ENCODE measurements at places on chromosomes 4 and X.

DNA sequence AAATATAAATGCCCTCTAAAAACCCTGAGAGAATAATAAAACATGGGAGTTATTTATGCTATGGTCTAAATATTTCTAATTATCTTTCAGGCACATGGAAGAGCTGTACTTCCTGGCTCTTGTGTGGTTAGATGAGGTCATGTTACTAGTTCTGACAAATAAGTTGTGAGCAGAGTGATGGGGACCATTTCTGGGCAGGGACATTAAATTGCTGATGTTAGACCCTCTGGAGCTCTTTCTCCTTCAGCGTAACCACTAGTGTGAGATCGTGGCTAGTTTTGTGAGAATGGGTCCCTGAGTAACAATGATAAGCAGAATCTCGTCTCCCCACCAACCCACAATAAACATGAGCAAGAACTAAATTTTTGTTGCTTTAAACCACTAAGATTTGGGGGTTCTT is 108.0 kb downstream of the MAML3 start:
- no peak for DNase-seq

DNA sequence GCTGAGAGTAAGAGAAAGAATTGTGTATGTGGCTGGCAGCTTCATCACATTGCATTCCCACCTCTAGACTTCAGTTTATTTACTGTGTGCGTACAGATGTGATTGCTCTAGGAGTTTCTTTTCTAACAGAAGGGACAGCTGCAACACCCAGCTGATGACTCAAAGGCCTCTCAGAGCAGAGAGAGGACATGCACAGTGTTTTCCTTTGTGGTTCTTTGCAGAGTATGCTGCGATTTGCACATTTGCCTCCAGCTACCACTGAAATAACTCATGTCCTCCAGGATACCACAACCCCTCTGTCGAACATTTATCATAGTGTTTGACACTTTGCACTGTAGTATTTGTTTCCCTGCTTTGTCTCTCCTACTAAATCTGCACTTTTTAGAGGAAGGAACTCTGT is 294.1 kb downstream of the STIM2 start:
- DNase-seq = no peak

GRCh38 chr4:176794151-176794550 is 1.4 kb upstream of the VEGFC start:
- DNase-seq = no peak

DNA sequence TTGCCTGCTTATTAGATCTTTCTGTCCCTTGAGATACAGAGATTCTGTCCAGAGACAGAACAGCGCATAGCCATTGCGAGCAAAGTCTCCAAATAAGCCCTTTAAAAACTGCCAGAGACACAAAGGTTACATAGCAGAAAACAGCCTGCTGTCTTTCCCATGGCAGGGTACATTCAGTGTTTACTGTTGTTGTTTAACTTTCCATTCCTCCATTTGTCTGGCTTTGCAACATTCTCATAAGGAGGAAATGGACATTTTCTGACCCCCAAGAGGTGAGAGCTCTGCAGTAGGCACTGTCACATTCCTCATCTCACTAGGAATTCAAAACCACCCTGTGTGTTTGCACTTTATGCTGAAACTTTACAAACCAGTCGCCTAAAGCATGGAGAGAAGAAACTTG is 48.3 kb downstream of the PDE5A start:
- no peak for DNase-seq

GRCh38 chr4:38980903-38981676 is 51.1 kb downstream of the TMEM156 start:
- no peak for DNase-seq

DNA sequence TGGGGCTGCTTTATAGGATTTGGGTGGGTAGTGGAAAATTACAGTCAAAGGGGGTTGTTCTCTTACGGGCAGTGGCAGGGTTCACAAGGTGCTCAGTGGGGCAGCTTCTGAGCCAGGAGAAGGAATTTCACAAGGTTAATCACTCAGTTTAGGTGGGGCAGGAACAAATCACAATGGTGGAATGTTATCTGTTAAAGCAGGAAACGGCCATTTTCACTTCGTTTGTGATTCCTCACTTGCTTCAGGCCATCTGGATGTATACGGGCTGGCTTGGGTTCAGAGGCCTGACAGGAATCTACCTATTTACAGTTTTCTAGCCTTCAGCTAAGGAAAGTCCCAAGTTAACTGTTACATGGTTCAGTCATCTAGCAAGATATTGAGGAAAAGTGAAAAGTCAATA is 1003.5 kb downstream of the STPG2 start:
- DNase-seq = no peak

DNA sequence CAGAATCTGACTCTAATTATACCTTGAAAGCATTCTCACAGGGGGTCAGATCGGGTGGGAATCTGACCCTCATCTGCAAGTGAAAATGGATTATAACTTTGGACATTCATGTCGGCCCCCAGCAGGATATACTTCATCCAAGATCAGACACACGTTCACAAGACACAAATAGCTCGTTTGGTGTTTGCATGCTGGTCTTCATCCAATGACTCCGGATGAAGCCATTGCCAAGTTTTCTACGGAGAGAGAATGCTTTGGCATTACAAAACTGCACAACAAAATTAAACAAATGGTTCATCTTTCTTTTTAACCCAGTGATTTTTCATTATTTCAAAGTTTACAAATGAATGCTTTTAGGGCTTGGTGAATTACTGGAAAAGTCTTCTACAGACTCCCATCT is 105.5 kb downstream of the MID1 start:
- no peak for DNase-seq

DNA sequence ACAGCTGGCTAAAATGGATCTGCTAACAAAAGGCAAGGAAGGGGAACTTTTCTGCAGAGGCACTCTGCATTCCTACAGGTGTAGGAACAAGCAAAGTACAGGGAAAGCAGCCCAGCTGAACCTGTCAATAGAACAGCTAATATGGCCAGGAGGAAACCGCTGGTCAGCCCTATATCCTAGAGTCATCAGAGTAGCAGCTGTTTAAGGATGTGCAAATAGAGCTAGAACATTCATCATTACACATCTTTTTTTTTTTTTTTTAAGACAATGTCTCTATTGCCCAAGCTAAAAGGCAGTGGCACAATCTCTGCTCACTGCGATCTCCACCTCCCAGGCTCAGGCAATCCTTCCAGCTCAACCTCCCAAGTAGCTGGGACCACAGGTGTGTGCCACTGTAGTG is 163.0 kb downstream of the BTC start:
- no peak for DNase-seq

GRCh38 chr4:28966982-28967381 is 1753.2 kb upstream of the PCDH7 start:
- DNase-seq = no peak

- no peak for DNase-seq
These were observed 57.5 kb downstream of the PTCHD1 start for GRCh38 chrX:23392195-23392594.

- DNase-seq = no peak
These were observed 14.7 kb upstream of the RBMXL3 start for GRCh38 chrX:115174548-115174947.

DNA sequence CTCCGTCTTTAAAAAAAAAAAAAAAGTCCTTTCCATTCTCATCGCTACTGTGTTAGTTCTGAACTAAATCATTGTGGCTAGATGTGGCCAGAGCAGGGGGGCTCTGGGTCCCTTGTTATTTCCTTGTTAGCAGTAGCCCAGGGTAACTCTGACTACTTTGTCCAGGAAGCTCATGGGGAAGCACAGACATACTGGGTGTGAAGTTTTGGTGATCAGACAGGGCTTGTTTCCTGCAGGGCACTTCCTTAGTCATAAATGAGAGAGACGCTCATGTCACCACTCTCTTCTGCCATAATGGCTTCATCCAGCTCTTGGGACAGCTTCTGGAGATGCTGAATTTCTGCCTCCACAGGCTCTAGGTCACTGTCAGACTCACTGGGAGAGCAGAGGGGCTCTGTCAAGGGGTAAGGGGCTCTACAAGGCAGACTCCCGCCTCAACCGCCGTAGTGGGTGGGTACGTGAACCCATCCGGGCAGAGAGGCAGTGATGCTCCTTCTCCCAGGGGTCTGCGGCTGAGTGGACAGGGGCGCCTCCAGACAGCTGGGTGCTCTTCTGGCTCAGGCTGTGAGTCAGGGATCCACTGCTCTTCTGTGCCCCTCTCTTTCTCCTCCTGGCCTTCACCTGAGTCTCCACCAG is 12.9 kb downstream of the STIM2 start:
- no peak for DNase-seq

GRCh38 chr4:88511236-88511635 is 12.3 kb downstream of the PYURF start:
- no peak for DNase-seq

Measured in stimulated activated CD8-positive, alpha-beta memory T cell treated with anti-CD3 and anti-CD28 coated beads, Interleukin-7, amount 100 ng/mL, for 24 hours (primary cell).